ENCODE measurements at places on chromosomes 2 and 18. TPM values are rescaled to one million over a fixed set of nuclear protein-coding genes. Genes with fewer than 3 reads are reported as not detected.

- no peak for DNase-seq
Measured at GRCh38 chr2:150282771-150283371, 204.6 kb downstream of the RND3 start.

- no peak for DNase-seq
Measured at GRCh38 chr2:195488567-195488966, 168.5 kb upstream of the SLC39A10 start.

DNA sequence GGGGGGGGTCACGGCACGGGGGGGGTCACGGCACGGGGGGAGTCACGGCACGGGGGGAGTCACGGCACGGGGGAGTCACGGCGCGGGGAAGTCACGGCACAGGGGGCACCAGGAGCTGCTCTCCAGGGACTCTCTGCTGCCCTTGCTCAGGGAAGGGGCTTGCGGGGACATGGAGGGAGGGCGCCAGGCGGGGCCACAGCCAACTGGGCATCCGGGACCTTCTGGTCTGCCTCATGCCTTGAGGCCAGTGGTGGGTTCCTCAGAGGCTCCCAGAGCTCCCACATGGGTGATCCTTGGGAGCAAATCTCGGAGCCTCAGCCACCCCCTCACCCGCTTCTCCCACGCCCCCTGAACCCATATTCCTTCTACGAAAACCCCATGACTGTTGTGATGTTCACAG, 55.8 kb upstream of the TMEM18 start:
- DNase-seq = no peak

GRCh38 chr2:188984680-188985079, 10.5 kb downstream of the COL3A1 start:
- DNase-seq = no peak

GRCh38 chr18:70195852-70196434, 9.5 kb downstream of the RTTN start:
- DNase-seq = no peak

DNA sequence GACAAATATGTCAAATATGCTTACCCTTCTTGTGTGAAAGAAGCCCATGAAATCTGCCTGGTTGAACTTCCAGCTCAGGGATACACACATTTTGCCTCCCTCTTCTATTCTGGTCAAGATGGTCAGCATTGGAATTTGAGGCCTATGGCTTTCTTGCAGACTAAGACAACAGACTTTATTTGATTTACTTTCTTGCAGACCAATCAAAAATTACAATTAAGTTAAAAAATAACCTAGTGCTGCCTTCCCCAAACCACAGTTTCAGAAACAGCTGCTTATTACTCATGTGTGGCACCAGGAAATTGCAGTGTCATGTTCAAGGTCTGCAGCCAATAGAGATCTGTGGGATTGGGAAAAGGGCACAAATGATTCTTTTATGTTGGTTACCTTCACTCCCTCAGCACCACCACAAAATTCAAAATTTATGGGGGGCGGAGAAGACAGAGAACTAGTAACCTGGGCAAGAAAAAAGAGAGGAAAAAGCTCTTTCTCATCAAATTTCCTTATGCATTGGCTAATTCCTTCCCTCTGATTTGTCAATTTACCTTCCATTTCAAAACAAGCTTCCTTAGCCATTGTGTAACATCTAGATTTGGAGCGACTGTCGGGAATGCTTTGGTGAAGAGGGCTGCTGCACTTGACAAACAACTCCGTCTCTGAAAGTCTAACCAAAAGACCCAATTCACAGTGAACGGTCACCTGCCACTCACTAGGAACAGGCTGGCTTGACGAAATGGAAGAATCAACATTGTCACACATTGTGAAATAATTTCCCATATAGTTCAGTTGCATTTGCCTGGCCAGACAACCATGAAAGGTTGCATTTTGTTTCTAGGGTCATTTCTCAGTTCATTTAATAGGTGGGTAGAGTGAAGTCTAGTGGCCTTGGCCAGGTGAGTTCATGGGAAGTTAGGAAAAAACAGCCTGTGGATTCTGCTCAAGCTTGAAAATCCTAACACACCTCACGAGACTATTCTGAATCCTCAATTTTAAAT, 100.4 kb upstream of the FZD5 start:
- DNase-seq = no peak

GRCh38 chr2:221568299-221568698, 3.8 kb downstream of the EPHA4 start:
- no peak for DNase-seq

- DNase-seq = no peak
Measured at GRCh38 chr2:131827481-131828163, 299.9 kb downstream of the CCDC74A start.

GRCh38 chr2:228268301-228268700, 86.8 kb upstream of the SPHKAP start:
- no peak for DNase-seq

GRCh38 chr2:189412330-189412953, 28.8 kb upstream of the WDR75 start:
- DNase-seq = no peak

DNA sequence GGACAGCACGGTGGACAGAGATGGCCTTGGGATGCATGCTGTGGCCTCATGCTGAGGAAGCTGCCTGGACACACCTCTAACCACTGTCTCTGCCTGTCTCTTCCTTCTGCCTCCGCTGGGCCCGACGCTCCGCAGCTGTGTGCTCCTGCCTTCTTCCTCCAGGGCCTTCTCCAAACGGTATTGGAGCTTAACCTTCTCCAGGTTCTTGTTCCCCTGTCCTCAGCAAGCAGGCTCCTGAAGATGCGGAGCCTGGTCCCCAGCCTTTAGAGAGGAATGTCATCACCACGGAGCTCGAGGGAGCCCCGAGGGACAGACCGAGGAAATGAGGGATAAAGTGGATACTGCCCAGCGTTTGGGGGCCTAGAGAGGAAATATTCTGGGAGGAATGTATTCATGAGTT, 155.1 kb downstream of the DYSF start:
- DNase-seq = no peak

- DNase-seq = no peak
Measured at GRCh38 chr2:54864727-54865126, 141.3 kb downstream of the EML6 start.

DNA sequence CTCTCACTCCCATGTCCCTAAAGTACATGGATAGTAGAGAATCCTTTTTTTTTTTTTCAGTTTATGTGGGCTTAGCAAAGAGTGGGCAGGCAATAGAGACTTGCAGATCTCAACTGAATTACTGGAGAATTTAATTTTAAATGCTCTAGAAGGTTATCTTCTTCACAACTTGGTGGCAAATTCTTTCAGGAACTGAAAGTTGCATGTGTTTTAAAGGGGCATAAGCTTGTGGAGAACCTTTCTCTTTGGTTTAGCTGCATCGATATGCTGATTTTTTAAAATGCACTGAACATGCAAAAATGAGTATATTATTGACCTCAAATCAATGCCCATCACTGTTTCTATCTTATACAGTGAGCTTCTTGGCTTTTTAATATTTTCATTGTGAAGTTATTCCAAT, 24.9 kb upstream of the GALNT3 start:
- no peak for DNase-seq

- DNase-seq = no peak
Measured at GRCh38 chr2:138476186-138476585, 25.4 kb upstream of the SPOPL start.

DNA sequence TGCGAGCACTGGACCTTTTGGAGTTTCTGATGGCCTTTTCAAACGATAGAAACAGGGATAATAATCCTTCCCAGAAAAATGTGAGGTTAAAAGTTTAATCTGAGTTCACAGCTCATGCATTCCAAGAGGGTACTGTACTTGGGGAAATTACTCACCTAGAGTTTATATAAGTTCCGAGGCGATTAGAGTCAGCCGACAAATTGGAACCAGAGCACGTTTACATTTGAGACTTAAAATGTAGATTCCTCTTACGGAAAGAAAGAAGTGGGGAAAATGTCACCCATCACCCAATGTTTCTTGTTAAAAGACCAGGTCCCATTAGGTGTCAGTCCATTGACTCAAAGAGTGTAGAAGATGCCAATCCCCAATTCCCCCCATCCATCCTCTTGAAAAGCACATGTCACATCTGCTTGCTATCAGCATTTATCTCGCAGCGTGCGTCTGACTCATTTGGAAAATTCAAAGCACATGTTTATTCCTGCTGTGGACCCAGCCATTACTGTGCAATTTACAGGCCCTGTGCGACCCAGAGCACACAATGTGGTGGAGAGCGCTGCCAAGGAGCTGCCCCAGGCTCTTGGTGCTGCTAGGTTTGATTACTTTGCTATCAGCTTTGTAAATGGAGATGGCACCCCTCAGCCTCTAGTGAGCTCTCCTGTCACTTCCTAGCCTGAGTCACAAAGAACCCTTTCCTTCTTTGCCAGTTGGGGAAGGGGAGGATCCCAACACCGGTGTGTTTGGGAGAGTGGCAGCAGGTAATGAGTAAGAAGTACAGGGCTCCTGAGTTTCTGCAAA, 104.8 kb downstream of the COLEC12 start:
- DNase-seq = no peak

DNA sequence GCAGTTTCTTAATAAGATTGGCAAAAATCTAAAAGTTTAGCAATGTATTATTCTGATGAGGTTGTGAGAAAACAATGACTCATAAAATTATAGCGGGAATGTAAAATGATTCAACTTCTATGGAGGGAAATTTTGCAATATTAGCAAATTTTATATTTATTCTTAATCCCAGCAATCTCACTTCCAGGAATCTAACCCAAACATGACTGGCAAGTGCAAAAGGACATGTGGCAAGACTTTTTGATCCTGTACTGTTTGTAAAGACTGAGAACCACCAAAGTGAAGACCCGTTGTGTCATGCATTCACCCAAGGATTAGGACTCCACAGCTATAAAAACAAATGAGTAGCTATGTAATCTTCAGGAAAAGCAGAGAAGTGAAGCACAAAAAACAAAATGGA, 234.8 kb upstream of the KYNU start:
- DNase-seq = no peak

GRCh38 chr2:35794796-35795450, 560.7 kb upstream of the CRIM1 start:
- no peak for DNase-seq

The SP140 gene
- total RNA-seq = 0.10 TPM

The NDC80 gene
- 6.4 TPM for total RNA-seq

The PAX3 gene
- not detected for total RNA-seq

The DDX18 gene
- 39.1 TPM for total RNA-seq

The CCDC150 gene
- total RNA-seq = 3.8 TPM

The NCKAP5 gene
- 9.9 TPM for total RNA-seq

The NAT8 gene
- total RNA-seq = not detected

The CENPA gene
- 3.6 TPM for total RNA-seq

The CNOT11 gene
- total RNA-seq = 40.5 TPM

The NEURL3 gene
- total RNA-seq = 0.68 TPM

The ACOXL gene
- total RNA-seq = 0.10 TPM

The ANKRD39 gene
- total RNA-seq = 21.4 TPM
